ELR (cell line): ENCODE measurements at places on chromosomes 5 and 9.

DNA sequence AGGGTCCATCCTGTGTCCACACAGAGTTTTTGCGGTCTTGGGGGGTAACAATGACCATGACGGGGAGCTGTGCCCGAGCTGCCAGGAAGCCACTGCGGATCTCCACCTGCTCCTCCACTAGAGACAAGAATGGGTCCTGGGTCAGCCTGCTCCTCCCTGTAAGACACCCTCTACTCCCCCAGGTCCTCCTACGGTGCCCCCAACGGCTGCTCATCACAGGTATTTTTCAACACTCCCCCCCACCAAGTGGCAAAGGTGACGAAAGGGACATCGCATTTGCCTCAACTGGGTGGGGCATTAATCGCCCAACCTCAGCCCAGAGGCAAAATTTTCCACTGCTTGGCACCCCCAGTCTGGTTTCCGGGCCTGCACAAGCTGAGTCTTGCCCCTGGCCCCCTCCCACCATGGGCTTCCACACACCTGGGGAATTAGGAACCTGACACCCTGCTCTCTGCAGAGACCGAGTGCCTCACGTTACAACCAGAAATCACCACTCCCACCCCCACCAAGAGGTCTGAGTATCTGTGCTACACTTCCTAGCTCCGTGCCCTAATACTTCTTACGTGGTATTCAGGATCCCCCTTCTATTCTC lies 9.6 kb downstream of the NOL6 start:
- no peak for DNase-seq

- DNase-seq = peak; percentile 30
Observed at GRCh38 chr5:57327561-57328367, 153.9 kb downstream of the GPBP1 start.

- no peak for DNase-seq
Observed at GRCh38 chr9:129021091-129021490, 7.0 kb downstream of the SH3GLB2 start.

- no peak for DNase-seq
Observed at GRCh38 chr9:93963969-93964368, 8.8 kb upstream of the BARX1 start.

GRCh38 chr9:78807286-78807685 lies 510.4 kb downstream of the PSAT1 start:
- DNase-seq = no peak

GRCh38 chr9:121865884-121866283 lies 214.4 kb downstream of the DAB2IP start:
- no peak for DNase-seq

DNA sequence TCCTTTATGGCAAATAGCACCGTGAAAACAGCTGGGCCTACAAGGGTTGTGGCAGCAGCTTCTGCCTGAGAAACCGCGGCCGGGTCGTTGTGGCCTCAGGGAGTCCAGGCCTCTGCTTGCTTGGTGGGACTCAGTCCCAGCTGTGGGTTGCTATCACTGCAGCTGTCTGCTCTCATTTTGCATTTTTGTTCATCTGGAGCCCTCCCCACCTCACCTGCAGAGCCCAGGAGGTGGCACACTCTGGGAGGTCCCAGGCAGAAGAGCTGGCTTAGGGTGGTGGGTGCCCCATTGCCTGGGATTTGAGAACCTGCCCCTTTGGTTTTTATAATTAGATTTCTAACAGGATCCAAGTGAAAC lies 138.4 kb downstream of the GADD45G start:
- no peak for DNase-seq

GRCh38 chr9:74691058-74691457 lies 193.9 kb downstream of the RORB start:
- no peak for DNase-seq

GRCh38 chr9:93286252-93287188 lies 102.6 kb downstream of the WNK2 start:
- no peak for DNase-seq

DNA sequence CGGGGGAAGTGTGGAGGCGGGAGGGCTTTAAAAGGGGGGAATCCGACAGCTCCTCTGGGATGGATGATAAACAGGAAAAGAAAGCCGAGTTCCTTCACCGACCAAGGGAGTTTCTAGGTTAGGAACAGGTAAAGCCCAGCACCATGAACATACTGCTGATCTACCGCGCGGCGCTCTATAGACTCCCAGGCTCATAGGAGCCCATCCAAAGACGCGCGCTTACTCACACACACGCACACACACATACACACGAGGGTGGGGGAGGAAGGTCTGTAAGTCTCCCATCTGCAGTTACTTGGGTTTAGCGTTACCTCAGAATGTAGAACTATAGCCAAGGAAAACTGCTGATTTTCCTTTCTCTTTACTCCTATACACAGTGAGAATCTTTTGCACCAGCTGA lies 2.6 kb upstream of the GABRB2 start:
- no peak for DNase-seq

GRCh38 chr5:58185801-58186200 lies 274.1 kb downstream of the PLK2 start:
- peak; percentile 41 for DNase-seq

DNA sequence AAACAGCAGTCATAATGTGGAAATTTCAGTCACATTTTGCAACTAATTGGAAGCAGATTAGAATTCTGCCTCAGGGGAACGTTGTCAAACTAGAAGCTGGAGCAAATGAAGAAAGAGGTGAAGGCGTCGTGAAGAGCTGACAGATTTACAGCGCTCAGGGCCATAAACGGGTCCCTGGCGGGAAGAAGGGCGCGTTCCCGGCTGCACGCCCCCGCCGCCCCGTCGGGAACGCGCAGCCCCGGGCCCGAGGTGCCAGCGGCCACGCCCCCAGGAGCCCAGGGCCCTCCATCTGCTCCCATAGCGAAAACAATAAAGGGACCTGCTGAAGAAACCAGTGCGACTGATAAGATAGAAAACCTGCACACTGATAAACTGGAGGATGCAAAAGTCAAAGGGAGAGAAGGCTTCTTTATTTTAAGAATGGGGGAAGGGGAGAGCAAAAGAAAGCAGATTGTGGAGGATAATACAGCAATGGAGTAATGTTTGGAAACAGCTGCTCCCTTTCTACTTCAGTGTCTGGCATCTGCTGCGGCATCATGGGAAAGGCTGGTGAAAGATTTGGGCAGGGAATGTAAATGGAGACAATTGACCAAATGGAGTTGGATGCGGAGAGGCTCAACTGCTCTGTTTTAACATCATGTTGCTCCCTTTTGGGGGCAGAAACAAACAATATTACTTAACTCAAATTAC lies 11.1 kb downstream of the ZNF608 start:
- DNase-seq = no peak

- no peak for DNase-seq
Observed at GRCh38 chr9:73137286-73137899, 14.3 kb upstream of the ANXA1 start.

DNA sequence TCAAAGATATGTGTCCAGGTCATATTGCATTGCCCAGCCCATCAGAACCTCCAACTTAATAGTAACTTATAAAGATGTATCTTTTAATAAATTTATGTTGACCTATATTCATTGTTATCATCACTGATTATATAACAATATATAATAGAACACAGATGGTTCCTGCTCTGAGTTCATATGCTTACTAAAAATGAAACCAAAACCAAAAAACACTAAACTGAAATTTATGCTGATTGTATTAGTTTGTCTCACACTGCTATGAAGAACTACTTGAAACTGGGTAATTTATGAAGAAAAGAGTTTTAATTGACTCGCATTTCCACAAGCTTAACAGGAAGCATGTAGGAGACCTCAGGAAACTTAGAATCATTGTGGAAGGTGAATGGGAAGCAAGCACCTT lies 462.5 kb upstream of the TYRP1 start:
- no peak for DNase-seq

DNA sequence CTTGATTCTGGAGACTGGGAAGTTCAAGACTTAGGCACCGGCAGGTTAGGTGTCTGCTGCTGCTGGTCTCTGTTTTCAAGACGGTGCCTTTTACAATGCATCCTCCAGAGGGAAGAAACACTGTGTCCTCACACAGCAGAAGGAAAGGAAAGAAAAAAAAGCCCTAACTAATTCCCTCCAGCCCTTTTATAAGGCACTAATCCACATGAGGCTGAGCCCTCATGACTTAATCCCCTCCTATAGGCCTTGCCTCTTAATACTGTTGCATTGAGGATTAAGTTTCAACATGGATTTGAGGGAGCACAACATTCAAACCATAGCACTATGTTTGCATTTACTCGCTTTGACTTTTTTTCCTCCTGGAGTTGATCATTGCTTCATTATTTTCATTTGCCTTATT lies 585.9 kb downstream of the TLR4 start:
- DNase-seq = no peak

DNA sequence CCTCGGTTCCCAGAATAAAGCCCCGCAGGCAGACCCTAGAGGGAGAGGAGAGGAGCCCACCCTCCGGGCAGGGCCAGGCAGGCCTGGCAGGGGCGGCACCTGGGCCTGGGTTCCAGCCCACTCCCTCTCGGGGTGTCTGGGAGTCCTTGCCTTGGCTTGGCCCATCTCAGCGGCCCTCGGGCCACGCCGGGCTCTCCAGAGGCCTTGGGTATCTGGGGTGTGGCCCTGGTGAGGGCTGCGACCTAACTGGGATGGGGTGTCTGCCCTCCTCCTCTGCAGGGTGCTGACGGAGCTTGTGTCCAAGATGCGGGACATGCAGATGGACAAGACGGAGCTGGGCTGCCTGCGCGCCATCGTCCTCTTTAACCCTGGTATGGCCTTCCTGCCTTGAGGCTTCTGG lies 105.4 kb downstream of the RXRA start:
- DNase-seq = no peak

GRCh38 chr5:115941051-115941675 lies 21.1 kb upstream of the LVRN start:
- DNase-seq = peak; percentile 99

DNA sequence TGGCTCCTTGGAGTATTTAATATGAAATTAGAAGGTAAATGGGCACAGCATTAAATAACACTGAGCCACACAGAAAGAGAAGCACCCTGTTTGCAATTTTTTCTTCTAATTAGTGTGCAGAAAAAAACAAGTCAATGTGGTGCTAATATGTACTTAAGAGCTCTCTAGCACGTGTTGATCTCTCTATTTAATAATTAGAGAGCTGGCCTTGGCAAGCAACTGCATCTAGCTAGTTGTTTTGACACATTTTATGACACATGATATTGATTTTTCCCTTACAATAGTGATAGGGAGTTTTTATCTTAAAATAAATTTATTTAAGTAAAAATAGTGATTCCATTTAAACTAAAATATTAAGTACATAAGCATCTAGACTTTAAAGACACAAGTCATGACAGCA lies 54.5 kb upstream of the NUDT12 start:
- no peak for DNase-seq

GRCh38 chr9:70052768-70053167 lies 9.1 kb downstream of the MAMDC2 start:
- DNase-seq = no peak

GRCh38 chr5:57650360-57651069 lies 167.9 kb upstream of the ACTBL2 start:
- DNase-seq = peak; percentile 77

DNA sequence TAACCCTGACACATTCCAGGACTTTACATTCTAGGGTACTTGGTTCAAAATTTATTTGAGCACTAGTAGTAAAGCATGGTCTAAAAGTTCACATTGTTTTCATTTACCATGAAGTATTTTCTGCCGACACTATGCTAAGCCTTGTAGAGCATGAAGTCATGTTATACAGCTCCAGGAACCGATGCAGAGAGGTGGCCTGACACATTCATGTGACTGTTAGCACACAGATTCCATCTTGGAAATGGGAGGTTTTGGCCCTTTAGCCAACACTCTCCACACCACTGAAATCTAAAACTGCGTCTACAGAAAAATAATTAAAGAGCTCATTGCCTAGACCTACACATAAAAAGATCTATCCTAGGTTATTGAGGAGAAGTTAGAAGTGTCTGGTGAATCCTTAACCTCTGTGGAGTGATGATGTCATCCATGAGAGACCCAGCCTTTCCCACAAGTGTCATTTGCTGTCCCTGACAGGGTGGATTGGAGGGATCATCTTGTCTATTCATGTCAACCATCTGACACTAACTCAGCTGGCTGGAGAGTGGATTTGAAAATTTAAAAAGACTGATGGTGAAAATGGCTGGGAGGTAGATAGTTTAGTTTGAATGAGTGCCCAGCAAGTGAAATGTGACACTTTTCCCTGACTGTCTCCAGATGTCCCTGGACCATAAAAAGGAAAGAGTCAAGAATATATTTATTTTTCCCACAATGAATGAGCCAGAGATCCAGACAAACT lies 1.3 kb downstream of the RANBP3L start:
- no peak for DNase-seq

DNA sequence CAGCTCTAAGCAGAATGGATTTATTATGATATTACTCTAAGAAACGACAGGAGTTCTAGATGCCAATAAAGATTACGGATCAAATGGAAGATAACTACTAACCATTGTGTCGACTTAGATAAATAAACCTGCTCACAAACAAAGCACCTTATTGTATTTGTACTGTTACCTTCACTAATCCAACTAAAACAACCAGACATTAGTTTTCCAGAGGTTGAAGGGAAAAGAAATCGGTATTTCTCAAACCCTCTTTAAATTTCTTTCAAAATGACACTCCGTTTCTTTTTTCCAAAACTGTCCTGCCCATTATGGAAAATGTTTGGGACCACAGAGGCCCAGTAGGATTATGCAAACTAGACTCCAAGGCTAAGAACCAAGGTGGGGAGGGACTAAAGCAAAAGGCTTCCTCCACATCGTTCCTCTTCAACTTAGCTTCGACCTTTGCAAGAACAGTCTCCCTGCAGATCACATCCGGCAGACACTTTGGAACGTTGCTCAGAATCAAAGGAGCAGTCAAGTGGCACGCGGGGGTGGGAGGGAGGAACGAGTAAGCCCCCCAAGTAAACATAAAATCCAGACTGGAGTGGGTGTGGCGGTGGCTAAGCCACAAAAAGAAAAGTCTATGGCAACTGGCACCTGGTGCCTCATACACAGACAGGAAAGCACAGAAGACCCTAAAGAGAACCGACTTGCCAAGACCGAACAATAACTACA lies 2.7 kb downstream of the MLLT3 start:
- peak; percentile 27 for DNase-seq

DNA sequence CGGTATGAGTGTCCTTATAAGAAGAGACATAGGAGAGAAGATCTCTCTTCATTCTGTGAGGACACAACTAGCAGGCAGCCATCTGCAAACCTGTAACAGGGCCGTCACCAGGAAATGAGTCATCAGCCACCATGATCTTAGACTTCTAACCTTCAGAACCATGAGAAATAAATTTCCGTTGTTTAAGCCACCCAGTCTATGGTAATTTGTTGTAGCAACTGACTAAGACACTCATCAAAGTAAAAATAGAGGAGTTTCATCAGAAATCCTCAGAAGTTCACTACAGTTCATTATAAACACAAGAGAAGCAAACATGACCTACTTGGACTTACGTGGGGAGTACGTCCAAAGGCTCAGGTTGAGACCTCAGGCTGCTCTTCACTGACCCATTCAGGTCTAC lies 357.7 kb downstream of the SEMA5A start:
- DNase-seq = peak; percentile 97

- DNase-seq = no peak
Observed at GRCh38 chr9:9729082-9729481, 883.7 kb downstream of the PTPRD start.

GRCh38 chr5:116520771-116521170 lies 53.9 kb downstream of the SEMA6A start:
- no peak for DNase-seq

DNA sequence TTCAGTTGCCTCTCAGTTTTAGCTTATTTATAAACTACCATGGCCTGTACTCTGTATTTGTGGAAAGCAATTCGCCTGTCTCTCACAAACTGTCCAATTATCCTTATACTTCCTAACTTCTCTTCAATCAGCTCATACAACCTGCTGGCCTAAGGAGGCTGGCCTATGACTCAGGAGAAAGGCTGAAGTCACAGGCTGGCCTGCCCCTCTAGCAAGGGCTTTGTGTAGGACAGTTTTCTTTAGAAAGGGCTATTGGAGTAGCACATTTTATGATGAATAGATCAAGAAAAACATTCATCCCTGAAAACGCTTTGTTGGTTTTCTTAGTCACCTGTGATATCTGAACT lies 988.7 kb upstream of the ARRDC3 start:
- DNase-seq = peak; percentile 25
